ENCODE measurements at places on chromosomes 7 and 10.

GRCh38 chr7:132328047-132328620 is 248.1 kb downstream of the PLXNA4 start:
- DNase-seq = no peak

DNA sequence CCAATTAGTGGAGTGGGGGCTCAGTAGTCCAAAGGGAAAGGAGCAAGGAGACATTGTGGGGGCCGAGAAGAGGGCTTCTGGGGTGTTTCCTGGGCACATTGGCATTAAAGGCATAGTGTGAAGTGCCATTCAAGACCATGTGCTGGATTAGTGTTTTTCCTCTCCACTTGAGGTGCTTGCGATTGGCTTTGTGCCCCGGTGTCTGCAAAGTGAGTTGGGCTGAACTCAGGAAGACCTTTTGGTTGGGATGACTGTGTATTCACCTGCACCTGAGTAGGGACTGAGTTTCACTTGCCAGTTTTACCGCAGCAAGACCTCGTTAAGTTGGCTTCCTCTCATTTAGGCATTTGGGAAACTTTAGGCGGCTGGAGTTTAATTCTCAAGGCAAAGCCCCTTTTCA is 73.0 kb downstream of the TCF7L2 start:
- no peak for DNase-seq

- no peak for DNase-seq
Observed at GRCh38 chr10:82252081-82252480, 377.1 kb downstream of the NRG3 start.

DNA sequence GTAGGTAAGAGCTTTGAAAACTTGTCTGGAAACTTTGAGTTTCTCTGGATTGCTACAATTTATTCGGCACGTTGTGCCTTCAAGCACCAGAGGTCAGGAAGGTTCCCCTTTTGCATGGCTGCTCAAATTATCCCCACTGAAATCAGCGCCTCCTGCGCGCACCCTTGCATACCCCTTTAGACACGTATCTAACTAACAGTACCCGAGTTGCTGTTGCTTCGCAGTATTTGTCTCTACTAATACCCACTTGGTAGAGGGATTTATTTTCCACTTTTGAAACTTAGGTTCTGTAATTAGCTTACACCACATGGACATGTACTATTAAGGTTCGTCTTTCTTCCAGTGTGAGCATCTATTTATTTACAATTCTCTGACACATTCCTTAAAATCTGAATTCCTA is 1.6 kb downstream of the MEOX2 start:
- no peak for DNase-seq

DNA sequence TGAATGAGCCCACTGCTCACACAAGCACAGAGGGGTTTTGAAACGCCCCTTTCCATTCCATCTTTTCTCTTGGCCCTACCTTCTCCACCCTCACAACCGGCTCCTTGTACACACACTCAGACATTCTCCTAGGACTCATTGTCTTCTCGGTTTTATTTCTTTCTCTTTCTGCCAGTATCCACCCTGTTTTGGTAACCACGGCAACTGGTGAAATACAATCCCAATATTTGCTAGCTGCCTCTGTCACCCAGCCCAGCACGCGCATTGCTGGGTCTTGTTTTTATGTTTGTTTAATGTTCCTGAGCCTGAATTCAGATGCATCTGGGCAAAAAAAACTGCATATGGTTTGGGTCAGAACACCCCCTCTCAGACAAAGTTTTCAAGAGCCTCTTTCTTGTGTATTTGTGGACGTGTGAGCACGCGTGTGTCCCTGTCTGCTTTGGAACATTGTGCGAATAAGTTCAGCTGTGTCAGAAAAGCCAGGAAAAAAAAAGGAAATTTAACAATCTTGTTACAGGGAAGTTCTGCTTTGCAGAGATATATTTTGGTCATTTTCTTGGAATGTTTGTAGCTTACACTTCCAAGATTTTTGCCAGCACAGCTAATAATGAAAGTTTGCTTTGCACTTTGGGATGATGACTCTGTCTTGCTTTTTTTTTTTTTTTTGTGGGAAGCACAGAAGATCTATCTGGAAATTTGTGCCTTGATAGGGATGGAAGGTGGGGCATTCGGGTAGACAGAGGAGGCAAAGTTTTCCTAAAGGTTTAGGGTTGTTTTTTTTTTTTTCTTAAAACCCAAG is 225.9 kb downstream of the TRIL start:
- no peak for DNase-seq

- DNase-seq = no peak
Observed at GRCh38 chr7:143265017-143265693, 1.9 kb downstream of the GSTK1 start.

DNA sequence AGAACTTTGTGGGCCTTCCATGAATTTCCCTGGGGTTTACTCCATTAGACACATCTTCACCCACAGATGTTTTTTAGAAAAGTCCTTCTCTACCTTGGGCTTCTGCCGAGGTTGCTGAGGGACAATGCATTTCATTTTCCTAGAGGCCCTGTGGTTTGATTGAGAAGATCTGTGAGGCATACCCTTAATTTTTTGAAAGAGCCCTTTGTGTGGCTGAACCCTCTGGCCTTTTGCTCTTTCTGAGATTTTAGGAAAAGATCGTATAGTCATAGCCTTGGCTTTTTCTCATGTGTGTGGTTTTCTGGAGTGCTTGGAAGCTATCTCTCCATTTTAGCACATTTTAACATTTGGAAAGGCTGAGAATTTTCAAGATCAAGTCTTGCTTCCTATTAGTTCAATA is 119.8 kb upstream of the LYZL1 start:
- no peak for DNase-seq

DNA sequence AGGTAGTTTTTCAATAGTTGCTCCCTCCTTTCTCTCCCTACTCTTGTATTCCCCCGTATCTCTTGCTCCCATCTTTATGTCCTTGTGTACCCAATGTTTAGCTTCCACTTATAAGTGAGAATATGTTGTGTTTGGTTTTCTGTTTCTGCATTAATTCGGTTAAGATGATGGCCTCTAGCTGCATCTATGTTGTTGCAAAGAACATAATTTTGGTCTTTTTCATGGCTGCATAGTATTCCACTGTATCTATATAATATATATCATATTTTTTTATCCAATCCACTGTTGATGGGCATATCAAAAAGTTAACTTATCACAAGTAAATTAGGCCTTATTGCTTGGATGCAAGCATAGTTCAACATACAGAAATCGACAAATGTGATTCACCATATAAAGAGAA is 594.0 kb downstream of the TYW1 start:
- DNase-seq = no peak

DNA sequence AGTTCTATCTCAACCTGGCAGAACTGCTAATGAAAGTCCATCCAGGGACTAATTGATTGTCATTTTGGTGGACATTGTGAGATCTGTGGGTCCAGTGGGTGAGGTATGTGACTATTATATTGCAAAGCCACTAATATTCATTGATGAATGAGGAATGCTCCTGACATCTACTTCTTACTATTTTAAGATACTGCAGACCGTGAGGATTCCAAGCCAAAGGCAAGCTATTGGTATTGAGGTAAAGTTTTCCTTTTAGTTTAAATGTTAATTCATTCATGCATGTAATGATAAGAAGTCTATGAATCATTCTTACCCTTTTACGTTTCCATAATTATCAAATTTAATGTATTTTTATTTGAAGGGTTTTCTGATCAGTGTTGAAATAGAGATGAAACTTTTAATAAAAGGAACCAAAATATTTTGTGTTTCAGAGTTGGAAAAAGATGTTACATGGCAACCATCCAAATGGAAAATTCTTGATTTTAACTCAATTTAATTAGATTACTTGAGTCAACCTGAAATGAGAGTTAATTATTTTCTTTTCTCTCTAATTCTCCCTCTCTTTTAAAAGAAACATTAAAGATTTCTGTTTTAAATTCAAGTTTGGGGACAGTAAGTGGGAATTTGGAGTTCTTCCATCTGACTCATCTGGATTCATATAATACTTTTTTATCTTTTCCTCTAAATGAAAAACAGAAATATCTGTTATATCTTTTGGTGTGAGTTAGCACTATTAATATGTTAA is 39.6 kb downstream of the NUP205 start:
- no peak for DNase-seq

DNA sequence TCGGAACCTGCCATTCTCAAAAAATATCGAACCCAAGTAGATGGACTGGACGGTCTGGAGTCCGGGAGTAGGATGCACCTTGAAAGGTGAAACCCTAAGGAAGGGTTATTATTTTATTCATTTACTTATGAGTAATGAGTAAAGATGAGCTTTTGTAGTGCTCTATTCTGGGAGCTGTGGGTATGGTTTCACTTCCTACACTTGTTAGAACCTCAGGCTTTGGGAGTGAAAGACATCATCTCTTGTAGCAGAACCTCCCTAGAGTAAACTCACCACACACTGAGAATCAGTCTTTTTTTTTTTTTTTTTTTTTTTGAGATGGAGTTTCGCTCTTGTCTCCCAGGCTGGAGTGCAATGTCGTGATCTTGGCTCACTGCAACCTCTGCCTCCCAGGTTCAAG is 389.4 kb upstream of the AUTS2 start:
- DNase-seq = no peak

DNA sequence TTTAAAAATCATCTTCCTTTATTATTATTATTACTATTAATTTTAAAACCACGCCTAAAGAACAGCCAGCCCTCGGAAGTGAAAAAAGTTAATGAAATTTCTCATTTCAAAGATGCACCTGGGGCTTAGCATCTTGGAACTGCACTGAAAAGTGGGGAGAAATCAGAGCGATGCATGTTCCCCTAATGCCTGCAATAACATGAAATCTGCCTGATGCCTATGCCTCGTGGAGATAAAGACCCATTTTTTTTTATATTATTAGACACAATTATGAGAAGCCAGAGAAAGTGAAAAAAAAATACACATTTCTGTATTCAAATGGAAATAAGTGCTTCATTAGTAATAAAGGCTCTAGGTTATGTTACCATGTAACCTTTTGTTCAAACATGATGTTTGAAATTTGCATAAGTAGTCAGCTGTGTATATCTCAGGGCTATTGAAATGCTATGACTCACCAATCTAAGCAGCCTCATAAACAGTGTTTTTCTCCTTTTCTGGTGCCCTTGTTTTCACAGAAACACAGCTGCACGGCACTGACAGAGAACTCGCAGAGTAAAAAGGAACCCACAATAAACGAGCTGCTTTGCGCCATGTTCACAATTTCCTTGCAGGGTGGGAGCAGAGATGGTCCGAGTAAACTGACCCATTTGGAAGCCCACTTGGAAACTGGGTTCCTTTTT is 175.8 kb upstream of the PRKCQ start:
- DNase-seq = no peak

DNA sequence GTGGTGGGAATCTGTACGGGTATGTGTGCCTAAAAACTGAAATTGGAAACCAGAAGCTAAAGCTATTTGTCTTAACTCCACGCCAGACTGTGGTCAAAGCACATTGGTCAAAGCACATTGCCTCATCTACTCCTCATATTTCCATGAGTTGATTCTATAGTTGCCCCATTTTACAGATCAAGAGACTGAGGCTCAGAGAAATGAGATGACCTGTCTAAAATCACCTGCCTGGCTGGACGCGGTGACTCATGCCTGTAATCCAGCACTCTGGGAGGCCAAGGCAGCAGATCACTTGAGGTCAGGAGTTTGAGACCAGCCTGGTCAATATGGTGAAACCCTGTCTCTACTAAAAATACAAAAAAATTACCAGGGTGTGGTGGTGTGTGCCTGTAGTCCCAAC is 21.7 kb upstream of the MNX1 start:
- DNase-seq = no peak

DNA sequence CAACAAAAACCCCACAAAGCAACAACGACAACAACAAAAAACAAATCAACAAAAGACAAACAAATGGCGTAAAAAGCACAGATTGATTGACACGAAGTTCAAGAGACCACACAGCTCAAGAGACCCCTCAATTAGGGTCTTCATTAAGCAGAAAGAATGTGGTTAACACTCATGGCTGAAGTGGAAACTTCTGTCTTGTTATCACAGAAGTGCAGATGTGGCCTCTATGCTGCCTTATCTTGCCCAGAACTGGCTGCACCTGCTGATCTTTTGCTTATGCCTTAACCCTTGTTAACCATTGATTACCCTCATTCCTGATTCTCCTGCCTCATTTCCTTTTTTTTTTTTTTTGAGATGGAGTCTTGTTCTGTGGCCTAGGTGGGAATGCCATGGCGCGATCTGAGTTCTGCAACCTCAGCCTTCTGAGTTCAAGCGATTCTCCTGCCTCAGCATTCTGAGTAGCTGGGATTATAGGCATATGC is 3.5 kb upstream of the DAGLB start:
- no peak for DNase-seq

GRCh38 chr7:104179178-104179577 is 28.6 kb downstream of the ORC5 start:
- DNase-seq = no peak

DNA sequence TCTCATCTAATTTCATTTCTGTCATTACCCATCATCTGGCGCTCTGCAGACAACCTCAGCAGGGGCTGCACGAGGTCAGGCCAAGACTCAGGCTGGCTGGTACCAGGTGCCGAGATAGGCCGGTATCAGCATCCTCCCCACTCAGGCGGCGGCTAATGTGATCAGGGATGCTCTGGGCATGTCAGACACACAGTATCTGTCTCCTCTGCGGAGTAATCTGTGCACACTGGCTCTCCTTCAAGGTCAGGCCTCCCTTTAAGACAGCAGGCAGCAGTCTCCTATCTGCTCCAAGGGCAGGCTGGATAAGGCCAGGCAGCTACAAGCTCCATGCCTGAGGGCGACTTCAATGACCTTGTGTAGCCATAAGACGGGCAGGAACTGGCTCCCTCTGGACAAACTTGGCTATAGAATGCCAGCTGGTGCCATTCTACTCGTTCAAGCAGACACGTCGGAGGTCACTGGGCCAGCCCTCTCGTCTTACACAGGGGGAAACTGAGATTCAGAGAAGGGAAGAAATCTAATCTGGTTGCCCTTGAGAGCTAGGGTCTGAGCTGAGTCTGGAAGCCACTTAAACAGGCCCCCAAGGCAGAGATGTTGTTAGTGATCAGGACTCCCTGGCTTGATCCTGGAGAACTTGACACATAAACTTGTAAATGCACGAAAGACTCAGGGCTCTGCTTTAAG is 59.3 kb downstream of the ARHGAP22 start:
- no peak for DNase-seq

DNA sequence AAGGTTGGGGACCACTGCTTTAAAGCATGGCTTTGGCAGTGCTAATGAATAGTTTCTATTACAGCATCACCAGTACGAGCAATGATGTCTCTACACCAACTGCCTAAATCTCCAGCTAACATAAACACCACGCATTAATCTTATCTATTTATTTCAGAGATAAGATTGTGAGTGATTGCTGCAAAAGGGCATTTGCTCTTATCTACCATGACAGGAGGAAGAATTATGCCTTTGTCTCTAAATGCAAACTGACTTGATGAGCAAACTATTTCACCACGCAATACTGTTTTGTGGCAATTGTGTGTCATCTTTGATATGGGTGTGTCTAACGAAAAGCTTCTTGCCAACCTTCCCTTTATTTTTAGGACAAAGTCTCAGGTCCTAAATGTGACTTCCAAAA is 684.9 kb downstream of the SORCS1 start:
- DNase-seq = no peak

Data from LNCaP clone FGC (cell line).